ENCODE measurements at places on chromosomes 12 and 14.
A peak's percentile ranks its signal among the peaks of the same experiment; 100 is the strongest.

DNA sequence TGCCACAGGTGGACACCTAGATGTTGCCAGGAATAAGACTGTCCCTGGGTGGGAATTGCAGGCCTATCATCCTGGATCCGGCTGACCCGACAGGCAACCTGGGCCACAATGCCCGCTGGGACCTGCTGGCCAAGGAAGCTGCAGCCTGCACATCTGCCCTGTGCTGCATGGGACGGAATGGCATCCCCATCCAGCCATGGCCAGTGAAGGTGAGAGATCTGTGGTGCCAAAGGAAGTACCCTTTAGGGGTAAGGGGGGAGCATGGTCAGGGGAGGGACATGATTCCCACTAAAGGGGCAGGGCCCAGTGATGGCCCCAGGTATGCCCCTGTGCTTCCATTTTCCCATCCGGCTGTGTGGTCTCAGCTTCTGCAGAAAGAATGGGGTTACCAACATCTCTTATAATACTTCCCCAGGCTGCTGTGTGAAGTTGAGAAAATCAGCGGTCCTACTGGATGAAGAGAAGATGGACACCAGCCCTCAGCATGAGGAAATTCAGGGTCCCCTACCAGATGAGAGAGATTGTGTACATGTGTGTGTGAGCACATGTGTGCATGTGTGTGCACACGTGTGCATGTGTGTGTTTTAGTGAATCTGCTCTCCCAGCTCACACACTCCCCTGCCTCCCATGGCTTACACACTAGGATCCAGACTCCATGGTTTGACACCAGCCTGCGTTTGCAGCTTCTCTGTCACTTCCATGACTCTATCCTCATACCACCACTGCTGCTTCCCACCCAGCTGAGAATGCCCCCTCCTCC is 8.6 kb upstream of the OAS2 start:
- no peak for DNase-seq

DNA sequence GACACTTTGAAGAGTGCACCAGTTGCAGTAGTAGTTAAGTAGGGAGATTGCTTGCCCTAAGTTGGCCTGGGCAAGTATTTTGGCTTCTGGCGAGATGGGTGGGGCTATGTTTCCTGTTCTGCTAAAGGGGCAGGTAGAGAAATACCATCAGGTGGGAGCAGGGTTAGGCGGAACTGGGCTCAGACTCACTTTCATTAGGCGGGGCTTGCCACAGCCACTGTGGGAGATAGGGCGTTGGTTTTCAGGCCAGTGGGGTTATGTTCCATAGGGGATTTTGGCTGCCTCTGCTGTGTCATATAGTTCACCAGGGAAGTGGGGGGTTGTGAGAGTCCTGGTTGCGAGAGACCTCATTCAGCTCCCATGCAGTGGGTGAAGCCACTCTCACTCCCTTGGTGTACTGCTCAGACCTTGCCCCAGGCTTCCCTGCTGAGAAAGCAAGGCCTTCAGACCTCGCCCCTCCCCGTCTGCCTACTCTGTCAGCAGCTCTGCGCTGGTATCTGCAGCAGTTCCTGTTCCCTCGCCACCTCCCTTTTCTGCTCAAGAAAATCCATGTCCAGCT is 43.3 kb downstream of the AEBP2 start:
- DNase-seq, result peak; percentile 2

GRCh38 chr14:81855007-81855406 is 321.4 kb upstream of the SEL1L start:
- DNase-seq, result no peak

DNA sequence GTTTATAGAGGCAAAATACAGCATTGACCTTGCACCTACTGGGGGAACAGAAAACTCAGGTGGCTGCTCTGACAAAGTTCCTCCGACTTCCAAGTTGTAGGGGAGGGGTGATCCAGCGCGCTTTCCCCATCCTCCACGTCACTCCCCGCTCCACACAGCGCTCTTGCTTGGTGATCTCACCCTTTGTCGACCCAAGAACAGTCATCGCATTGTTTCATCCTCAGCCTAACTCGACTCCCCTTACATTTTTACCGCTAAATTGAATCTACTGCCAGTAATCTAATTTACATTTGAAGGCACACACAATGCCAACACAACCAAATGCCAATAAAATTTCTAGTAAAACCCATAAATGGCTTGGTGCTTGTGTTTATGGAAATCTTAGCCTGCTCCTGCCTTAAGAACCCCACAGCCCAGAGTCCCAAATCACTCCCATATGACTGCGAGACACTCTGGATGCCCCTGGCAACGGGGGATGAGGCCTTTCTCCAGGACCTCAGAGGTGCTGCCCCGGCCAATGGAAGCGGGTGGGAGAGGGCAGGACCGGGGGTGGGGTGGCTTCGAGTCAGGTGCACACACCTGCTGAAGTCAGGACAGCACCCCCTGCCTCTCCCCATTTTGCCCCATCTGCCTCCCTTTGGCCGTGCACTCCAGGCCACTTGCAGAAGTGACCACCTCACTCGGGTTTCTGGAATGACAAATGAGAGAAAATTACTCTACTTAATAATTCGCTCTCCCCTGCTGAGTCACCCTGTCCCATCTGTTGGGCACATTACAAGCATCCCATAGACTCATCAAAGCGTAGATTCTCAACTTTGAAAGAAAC is 98.2 kb upstream of the GSC start:
- DNase-seq, result no peak

- no peak for DNase-seq
Observed at GRCh38 chr14:57390806-57391516, 575 bp downstream of the NAA30 start.

Measured in stimulated activated CD8-positive, alpha-beta memory T cell treated with anti-CD3 and anti-CD28 coated beads, Interleukin-7, amount 100 ng/mL, for 1 hour (primary cell).